ENCODE measurements at places on chromosomes 11 and 22.

DNA sequence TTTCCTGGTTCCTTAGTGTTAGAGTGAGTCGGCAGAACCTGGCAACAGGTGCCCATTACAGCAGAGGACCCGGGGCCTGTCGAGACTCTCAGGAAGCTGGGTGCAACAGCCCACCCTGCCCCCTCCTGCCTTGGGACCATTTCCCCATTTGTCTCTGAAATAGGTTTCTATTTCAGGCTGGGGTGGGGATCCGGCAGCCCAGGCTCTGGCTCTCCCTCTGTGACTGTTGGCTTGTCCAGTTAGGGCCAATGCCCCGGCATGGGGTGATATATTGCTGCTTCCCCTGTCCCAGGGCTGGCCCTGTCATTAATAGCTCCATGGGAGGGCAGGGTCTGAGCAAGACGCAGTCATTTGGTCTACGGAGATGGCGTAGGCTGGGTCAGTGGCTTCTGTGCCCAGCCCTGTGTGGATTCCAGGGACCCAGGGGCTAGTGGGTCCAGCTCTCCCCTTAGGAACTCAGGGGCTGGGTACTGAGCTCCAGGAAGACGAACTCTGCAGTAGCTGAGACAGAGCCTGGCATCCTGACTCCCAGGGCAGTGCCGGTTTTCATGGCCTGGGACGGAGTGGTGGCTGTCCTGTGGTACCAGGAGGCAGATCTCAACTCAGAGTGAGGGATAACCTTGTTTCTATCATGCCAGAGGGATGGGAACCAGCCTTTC lies 2.7 kb downstream of the P2RY6 start:
- no peak for DNase-seq

DNA sequence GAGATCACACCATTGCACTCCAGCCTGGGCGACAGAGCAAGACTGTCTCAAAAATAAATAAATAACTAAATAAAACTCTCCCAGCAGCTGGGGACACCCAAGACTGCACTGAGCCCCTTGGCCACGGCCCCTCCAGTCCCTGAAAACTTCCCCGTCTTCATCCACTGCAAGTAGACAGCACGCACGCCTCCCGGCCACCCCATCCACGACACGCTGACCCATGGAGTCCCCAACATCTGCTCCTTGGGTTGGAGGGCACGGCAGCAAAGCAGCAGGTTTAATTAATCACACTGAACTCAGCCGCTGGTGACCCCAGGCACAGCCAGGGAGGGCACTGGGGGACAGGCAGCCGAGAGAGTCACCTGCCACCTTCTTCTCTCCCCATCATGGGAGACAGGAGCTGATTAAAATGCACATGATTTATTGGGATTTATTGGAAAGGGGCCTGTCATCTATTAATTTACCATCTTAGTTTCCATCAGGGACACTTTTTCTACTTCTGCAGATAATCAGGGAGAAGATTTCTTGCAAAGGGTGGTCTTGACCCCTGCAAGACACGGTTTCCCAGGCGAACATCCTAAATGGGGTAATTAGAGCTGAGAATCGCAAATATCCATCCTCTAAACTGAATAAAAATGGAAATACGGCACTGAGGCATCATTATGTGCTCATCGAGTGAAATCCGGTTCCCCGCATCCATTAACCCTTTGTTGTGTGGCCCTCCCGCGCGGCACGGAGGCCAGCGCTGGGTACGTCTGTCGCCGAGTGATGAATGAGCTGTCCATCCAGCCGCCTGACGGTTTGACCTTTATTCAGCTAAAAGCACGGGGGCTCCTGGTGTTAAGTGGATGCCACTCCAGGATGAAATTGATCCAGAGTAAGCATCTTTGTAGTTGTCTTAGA lies 178.3 kb downstream of the BRD1 start:
- no peak for DNase-seq

DNA sequence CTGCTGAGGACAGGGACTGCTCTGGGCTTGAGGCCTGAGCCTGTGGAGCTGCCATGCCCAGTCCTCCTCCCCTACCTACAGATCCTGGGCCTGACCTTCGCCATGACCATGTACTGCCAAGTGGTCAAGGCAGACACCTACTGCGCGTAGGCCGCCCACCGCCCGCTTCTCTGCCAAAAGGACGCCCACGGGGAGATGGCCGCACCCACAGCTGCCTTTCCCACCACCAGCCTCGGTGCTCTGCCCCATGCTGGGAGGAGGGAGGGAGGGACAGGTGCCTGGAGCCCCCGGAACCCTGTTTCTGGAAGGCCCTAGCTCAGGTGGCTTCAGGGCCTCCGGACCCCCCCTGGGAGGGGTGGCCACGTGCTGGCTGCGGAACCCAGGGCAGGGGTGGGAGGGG lies 23.8 kb downstream of the TSPAN4 start:
- DNase-seq = no peak

GRCh38 chr22:36764060-36764459 lies 11.9 kb downstream of the IFT27 start:
- no peak for DNase-seq

- no peak for DNase-seq
Observed at GRCh38 chr11:76455931-76456330, 11.1 kb downstream of the EMSY start.

DNA sequence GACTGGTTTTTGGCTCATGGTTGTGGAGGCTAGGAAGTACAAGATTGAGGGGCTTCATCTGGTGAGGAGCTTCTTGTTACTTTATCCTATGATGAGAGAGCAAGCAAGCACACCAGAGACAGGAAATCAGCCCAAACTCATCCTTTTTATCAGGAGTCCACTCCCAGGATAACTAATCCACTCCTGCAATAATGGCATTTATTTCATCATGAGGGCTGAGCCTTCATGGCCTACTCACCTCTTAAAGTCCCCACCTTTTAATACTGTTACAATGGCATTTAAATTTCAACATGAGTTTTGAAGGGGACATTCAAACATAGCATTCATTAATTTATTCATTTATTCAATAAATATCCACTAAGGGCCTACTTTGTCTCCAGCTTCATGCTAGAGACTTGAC lies 60.9 kb downstream of the PARVA start:
- no peak for DNase-seq

GRCh38 chr11:86918973-86919372 lies 36.2 kb downstream of the FZD4 start:
- no peak for DNase-seq

- no peak for DNase-seq
Observed at GRCh38 chr11:83835423-83835822, 549.3 kb upstream of the CCDC90B start.

DNA sequence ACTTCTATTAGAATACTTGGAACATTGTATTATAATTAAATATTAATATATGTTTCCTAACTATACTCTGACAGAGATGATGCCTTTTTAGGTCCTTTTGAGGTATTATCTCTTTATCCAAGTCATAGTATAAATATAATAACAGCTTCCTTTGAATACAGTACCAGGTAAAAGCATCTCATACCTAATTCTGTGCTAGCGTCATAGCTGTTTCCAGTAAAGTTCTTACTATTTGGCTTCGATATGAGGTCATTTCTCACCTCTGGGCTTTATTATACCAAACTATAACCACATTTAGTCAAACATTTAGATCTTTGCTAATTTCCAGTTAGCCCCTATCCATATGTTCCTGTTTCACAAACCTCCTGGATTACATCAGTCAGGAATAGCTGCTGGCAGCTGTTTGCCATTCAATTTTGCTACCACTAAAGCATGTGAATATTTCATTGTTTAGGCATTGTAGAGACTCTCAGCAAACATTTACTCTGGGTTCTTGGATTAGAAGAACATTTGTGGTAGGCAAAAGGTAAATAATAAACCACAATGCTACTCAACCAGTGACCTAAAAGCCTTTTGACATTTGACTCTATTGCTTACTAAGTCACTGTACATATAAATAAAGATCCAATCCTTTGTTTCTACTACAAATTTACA lies 255.1 kb downstream of the TTC28 start:
- no peak for DNase-seq

DNA sequence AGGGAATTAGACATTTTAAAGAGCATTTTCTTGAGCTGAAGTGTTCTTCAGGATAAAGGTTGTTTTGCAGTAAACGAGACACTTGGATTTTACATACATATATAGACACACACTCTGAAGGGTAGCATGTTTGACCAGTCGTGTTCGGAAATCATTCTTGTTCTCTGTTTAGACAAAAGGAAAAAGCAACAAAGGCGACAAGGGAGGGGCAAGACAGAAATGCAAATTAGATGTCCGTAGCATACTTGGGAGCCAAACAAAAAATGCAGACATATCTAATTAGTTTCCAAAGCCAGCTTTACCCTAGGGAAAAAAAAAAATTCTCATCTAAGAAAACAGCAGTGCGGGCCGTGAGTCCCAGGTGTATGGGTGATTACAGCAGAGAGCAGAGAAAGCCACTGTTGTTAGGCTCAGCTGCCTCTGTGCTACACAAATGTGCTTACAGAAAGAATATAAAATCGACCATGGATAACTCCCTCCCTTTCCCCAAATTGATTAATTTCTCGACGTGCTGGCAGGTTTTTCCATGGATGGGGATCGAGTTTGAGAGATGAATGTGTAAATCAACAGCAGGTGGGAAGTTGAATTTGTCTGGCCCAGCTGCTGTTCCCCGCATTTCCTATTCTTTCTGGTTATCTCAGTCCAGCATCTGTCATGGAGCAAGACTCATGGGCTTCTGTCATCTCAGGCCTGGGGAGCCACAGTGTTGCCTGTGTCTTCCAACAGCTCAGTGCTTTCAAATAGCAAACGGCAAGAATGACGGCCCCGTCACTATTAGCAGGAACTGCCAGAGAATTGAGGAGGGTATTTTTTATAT lies 176.5 kb upstream of the TTC12 start:
- no peak for DNase-seq

DNA sequence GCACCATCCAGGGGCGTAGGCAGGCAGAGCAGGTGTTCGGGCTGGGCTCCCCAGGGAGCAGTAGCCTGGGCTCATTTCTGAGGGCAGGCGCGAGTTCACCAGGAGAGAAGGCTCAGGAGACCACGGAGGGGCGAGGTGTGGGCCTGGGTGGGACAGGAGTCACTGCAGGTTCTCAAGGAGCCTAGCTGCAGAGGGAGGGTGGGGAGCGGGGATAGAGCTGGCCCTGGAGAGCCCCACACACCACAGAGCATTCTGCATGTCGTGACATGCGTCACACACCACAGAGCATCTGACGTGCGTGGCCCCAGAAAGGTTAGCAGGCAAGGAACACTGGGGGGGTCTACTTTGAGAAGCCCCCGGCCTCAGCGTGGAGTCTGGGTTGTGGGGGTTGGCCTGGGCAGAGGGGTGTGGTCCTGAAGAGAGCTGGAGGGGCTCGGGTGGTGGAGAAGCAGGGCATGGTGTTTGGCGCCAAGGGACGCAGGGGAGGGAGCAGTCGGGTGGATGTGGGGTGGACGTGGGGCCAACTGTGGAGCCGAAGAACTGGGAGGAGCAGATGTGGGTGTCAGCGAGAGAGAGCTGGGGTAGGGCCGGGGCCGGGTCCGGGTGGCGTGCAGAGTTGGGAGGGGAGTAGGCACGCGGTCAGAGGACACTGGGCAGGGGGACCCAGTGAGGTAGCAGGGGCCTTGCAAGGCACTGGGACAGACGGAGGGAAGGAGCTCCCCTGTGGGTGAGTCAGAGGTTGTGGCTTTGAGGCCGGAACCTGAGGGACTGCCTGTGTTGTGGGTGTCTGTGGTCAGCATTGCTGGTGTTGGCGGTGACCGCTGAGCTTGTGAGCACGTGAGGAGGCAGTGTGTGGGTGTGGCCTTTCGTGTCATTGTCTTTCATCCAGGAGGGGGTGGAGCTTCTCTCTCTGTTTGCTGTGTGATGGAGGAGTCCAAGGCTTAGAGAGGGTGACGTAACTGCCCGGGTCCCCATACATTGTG lies 25.5 kb downstream of the CTTN start:
- peak; percentile 67 for DNase-seq

GRCh38 chr11:7261578-7261977 lies 9.9 kb downstream of the SYT9 start:
- DNase-seq = no peak

DNA sequence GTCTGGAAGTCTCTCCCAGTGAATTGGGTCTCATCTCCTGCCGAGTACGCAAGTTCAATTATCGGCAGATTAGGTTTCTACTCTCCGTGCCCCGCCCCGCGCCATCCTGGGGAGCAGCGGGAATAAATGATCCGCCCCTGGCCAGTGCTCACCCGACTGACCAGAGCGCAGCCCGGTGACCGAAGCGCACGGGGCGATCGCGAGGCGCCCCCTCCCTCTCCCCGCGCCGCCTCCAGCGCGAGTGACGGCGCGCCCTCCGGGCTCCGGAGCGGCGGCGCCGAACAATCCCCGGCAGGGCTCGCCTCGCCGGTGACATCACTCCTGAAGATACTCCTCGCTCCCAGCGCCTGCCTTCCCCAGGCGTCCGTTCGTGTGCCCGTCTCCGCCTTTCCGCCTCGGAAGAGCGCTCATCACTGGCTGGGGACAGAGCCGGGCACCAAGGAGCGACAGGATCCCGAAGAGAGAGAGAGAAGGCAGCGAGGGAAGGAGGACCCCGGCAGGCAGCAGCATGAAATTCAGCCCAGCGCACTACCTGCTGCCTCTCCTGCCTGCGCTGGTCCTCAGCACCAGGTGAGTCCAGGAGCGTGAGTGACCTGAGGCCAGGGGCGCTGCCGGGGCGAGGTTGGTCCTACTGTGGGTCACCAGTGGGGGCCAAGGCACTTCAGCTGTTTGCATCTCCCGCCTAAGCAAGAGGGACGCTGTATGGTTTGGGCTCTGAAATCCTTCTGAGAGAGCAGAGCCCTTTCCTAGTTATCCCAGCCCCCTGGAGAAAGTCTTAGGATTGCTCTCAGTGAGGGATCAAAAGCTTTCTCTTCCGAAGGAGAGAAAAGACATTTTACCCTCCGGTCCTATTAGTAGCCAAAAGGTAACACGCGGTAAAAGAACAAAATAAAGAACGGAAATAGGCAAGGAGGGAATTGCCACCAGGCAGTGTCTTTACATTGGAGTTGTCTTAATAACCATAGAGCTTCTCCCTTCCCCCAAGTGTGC lies at the start of gene LUZP2:
Gene LUZP2 (plus strand): TSS at position 318 of the 990 bp plus-strand sequence.
- peak; percentile 69 for DNase-seq

GRCh38 chr11:89147229-89147628 lies 30.4 kb upstream of the TYR start:
- no peak for DNase-seq

- DNase-seq = no peak
Observed at GRCh38 chr22:19921544-19922081, 20.0 kb upstream of the COMT start.

GRCh38 chr22:18023509-18024275 lies 669 bp downstream of the MICAL3 start:
- peak; percentile 91 for DNase-seq

DNA sequence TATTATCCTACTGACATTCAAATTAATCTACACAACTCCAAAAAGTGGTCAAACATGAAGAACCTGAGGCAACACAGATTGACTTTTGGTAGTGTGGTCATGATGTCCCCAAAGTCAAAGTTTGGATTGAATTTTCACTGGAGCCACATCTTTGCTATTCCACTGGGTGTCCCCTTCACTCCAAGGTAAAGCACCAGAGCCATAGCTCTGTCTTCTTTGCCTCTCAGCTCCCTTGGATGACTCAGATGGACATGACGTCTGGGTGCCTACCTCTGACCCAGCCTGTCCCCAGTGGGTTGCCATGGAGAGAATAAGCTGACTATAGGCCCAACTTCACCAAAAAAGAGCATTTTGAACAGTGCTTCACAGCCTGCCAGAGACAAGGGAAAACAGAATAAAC lies 57.4 kb upstream of the ARHGAP42 start:
- DNase-seq = no peak

- DNase-seq = peak; percentile 64
Observed at GRCh38 chr11:45803971-45804760, 783 bp upstream of the SLC35C1 start.
